ENCODE measurements at places on chromosomes 1 and 21.

GRCh38 chr1:24139841-24140425, 3.0 kb downstream of the IL22RA1 start:
- no peak for DNase-seq

- DNase-seq, result peak; percentile 21
These were observed 290.2 kb downstream of the LRRC40 start for GRCh38 chr1:69914976-69915765.

GRCh38 chr1:34013958-34014737, 150.3 kb downstream of the HMGB4 start:
- DNase-seq, result peak; percentile 31

DNA sequence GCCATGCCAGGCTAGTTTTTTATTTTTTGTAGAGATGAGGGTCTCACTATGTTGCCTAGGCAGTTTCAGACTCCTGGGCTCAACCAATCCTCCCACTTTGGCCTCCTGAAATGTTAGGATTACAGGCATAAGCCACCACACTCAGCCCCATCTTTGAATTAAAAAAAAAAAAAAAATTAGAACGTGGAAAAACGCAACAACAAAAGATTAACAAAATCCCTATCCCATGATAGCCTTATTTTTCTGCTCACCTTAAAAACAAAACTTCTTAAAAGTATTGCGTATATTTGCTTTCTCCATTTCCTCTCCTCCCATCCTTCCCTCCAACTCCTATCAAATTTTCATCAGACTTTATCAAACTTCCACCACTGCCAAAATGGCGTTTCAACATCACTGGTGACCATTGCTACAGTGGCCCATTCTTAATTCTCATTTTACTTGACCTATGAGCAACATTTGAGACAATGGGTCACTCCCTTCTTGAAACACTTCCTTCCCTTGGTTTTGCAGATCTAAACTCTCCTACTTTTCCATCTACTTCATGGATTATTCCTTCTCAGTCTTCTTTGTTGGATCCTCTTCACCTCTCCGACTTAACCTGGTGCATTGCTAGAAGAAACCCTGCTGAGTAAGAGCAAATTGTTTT, 579 bp upstream of the ZNF684 start:
- no peak for DNase-seq

GRCh38 chr1:158122833-158123388, 57.8 kb upstream of the CD1D start:
- DNase-seq, result no peak

- DNase-seq, result no peak
These were observed 13.0 kb upstream of the ARHGAP29 start for GRCh38 chr1:94250341-94250740.

DNA sequence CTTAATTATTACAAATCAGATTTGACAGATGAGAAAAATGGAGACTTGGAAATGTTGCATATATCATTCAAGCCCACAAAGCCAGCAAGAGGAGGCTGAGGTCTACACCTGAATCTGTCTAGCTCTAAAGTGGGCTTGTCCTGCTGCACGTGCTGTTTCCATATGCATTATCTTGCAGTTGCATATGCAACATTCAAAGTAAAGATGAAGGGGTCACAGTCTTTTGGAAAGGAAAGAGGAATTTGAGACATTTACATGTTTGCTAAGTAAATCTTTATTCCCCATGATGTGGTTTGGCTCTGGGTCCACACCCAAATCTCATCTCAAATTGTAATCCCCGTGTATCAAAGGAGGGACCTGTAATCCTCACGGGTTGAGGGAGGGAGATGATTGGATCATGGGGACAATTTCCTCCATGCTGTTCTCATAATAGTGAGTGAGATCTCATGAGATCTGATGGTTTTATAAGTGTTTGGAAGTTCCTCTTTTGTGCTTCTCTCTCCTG, 98.3 kb downstream of the BACH1 start:
- no peak for DNase-seq

GRCh38 chr1:48341221-48341620, 118.7 kb downstream of the SLC5A9 start:
- no peak for DNase-seq

DNA sequence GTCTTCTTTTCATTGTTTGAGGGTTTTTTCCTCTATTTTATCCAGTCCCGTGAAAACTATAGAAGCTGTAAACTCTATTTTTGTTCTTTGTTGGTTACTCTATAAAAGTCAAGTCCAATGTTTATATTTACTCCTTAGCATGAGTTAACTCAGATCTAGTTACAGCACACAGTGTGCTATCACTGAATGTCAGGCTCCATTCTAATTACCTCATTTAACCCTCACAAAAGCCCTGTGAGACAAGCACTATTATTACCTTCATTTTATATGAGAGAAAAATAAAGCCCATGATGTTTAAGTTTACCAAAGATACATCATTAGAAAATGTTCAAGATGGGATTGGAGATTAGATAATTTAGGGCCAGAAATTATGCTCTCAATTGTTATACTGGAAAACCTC, 251.4 kb upstream of the SNX7 start:
- DNase-seq, result no peak

GRCh38 chr21:32093646-32094462, 185.0 kb downstream of the MIS18A start:
- DNase-seq, result peak; percentile 38

DNA sequence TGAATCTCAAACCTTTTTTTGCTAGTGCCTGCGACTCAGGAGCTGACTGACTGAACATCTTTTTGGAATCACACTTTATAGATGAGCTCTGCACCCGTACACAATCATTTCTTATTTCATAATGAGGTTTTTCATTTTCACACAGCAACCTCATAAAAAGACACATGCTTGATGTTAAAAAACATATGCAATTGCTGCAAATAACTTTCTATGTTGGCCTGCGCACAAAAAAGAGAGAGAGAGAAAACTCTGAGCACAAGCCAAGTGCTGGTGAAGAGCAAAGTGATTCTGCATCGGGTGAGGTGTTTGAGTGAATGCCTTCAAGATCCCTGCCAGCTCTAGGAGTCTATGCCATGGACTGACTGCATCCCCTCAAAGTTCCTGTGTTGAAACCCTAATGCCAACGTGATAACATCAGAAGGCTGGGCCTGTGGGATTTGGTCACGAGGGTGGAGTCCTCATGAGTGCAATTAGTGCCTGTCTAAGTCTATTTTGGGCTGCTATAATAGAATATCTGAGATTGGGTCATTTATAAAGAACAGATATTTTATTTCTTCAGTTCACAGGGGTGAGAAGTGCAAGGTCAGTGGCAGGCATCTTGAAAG, 36.6 kb downstream of the C1orf87 start:
- DNase-seq, result no peak
